Panc1 (cell line): ENCODE measurements at places on chromosomes 2 and 18. TPM values are rescaled to one million over a fixed set of nuclear protein-coding genes. Genes with fewer than 3 reads are reported as not detected.

DNA sequence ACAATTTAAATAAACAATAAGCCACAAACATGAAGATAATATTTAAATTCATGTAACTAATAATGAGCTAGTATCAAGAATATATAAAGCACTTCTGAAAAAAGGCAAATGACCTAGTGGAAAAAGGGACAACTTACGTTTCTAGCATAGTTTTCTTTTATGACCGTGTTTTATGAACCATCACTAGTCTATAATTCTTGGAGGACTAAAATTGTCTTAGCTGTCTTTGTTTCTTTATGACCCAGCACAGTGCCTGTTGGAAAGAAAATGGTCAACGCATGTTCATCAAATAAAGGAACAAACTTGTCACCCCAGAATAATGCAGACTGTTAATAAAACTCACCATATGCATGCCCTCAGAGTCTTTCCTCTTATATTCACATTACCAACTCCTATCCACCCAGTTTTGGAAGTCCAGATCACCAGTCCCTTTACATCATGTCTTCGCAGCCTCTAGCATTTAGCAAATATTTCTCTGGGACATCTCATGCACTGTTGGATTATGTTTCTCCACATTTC lies 57.4 kb upstream of the GRB14 start:
- no peak for DNase-seq
- H3K27me3 ChIP-seq: no peaks in the 10 kb centered on the region
- no peak overlapping the region for H3K4me3 ChIP-seq
- H3K4me1 ChIP-seq: no peaks in the 10 kb centered on the region

- no peaks in the 10 kb centered on the region for H3K36me3 ChIP-seq
- H3K27me3 ChIP-seq: no peaks in the 10 kb centered on the region
- H3K4me1 ChIP-seq: peaks cover 7% of the 10 kb centered on the region; the same call in 1 of the 2 replicates
- no peak for DNase-seq
- no peak overlapping the region for H3K4me3 ChIP-seq
Measured at GRCh38 chr2:226773291-226773690, 26.3 kb downstream of the IRS1 start.

DNA sequence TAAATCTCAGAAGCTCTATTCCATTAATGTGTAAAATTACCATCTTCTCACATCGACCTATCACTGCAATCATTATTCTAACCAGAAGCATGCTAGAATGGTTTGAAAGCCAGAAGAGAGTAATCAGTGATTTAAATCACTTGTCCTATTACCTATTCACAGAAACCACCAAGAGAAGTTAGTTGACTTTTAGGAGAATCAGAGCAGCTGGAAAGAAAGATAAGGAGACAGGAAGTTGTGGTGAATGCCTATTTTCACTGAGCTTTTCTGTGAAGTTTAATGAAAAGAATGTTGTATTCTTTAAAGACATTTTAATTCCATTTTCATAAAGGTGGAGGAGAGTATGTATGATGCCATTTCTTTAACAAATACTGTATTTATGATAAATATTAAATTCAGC lies 352.6 kb upstream of the CRIM1 start:
- H3K4me1 ChIP-seq: no peaks in the 10 kb centered on the region
- no peak for DNase-seq
- H3K27me3 ChIP-seq: no peaks in the 10 kb centered on the region; the same call in 1 of the 2 replicates

SNORC gene
- total RNA-seq: 6.8 TPM

GRCh38 chr18:62187543-62188510 lies 772 bp downstream of the RELCH start:
- H3K27me3 ChIP-seq: no peaks in the 10 kb centered on the region
- H3K36me3 ChIP-seq: peaks cover 6% of the 10 kb centered on the region
- H3K4me1 ChIP-seq: peaks cover 9% of the 10 kb centered on the region; the same call in 1 of the 2 replicates
- peak overlapping the region; percentile 87 for H3K4me3 ChIP-seq
- DNase-seq: no peak

DNA sequence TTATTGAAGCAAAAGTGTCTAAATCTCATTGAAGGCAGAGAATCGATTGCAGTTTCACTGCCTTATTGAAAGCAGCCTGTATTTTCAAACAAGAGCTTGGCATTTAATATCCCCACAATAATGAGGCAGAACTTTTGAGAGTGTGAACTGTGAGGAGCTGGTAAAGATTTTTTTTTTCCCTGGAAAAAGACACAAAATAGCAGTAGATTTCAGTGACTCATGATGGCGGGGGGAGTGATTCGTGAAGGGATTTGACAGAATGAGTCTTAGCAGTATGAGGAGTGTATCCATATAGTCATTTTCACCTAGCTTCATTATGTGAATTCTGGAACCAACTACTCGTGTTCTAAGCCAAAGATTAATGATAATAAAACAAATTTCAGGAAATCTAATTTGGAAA lies 242.9 kb downstream of the ARL6IP6 start:
- H3K4me3 ChIP-seq: no peak overlapping the region
- H3K36me3 ChIP-seq: no peaks in the 10 kb centered on the region
- DNase-seq: no peak
- H3K4me1 ChIP-seq: no peaks in the 10 kb centered on the region

DNA sequence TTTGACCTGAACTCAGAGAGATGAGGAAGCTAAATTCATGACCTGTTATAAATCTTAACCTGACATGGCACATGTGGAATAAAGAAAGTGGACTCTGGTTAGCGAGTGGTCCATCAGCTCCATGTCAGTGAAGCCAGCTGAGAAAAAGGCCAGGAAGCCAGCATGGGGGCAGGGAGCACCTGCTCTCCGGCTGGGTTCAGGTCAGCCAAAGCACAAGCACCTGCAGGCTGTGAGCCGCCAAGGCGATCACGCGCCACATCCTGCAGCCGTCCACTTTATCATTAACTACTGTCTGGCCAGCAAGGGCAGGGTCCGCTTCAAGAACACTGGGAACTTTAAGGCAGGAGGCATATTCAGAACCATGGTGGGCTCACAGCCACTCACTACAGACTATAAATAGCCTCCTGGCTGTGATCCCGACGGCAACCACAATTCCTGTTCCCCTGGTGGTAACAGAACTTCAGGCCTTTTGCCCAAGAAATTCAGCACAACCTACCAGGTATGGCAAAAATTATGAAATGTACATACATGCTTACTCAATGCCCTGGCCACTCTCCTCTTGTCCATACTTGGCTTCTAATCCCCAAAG lies 35.5 kb downstream of the ACVR1 start:
- H3K36me3 ChIP-seq: no peaks in the 10 kb centered on the region
- no peak for DNase-seq
- H3K27me3 ChIP-seq: no peaks in the 10 kb centered on the region
- peak overlapping the region; percentile 57 for H3K27ac ChIP-seq

DNA sequence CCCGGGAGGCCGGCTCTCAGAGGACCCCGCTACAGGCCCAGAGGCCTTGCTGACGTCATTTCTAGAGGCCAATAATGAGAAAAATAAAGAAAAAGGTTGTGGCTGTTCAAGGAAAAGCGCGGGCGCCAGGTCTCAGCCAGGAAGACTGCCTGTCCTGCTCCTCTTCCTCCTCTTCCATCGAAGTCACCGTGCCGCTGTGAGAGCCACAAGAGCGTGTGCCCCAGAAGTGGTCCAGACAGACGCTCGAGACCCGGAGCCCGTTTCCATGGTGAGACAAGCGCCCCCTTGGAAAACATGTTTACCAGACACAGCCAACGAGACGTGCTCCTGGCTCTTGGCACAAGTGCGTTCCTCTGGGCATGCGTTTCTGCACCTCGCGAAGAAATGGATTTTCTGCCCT lies 210.5 kb downstream of the HDAC4 start:
- H3K36me3 ChIP-seq: no peaks in the 10 kb centered on the region
- DNase-seq: no peak
- H3K27me3 ChIP-seq: no peaks in the 10 kb centered on the region
- no peaks in the 10 kb centered on the region for H3K4me1 ChIP-seq
- no peak overlapping the region for H3K4me3 ChIP-seq
- no peak overlapping the region for H3K27ac ChIP-seq

DNA sequence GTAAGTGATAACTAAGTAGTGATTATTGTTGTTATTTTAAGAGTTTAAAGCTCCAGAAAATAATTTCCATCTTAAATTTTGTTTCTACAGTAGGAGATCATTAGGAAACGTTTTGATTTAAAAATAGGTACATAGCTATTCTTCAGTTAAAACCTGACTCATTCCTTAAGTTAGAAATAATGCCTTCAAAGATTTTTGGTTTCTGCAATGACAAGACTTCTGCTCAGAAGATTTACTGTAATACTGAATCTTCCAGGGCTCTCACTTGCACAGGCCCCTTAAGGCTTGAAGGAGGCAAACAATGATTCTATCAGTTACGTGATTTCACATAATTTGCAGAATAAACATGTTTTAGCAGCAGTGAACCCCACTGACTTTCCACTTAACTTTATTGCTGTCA lies 333.7 kb downstream of the RAD51AP2 start:
- no peaks in the 10 kb centered on the region for H3K27me3 ChIP-seq
- H3K4me1 ChIP-seq: no peaks in the 10 kb centered on the region
- H3K4me3 ChIP-seq: no peak overlapping the region
- no peak for DNase-seq
- no peaks in the 10 kb centered on the region for H3K36me3 ChIP-seq

DNA sequence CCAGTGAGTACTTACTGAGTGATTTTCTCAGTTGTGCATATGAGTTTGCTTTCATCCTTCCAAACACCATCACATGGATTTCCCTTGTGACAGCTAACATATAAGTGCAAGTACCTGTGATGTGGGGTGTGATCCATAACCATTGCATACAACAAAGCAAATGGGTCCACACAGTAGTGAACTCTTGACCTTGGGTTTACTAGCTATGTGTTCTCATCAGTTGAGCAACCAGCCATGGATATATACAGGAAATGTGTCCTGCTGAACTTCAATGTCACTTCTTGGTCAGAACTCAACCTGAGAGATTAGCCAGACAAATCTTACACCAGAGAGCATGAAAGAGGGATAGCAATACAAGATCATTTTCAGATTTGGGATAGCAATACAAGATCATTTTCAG lies 420.9 kb upstream of the KCNH7 start:
- DNase-seq: no peak
- H3K27ac ChIP-seq: no peak overlapping the region
- no peak overlapping the region for H3K4me3 ChIP-seq
- H3K36me3 ChIP-seq: no peaks in the 10 kb centered on the region

DNA sequence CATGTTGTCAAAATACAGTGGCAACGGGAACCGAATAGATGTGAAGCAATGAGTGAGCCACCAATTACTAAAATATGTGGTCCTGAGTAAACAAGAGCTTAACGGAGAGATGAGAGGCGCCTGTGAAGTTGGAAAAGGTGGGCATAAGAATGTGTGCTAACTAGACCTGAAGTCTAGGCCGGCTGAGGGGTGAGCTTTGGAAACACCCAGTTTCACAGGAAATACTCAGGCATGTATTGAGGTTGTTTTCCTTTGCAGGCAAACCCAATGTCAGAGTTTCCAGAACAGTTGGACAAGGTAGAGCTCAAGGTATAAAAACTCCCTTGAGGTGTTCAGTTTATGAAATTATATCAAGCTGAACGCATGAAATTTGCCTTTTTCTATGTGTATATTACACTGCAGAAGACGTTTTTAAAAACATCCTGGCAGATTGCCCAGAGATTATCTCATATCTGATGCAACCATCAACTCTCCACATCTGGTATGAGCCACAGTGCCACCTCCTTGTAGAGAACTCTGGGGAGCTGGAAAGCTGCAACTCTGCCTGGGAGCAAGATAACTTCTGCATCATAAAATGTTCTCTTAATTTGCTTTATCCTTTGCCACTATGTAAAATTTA lies 3.9 kb upstream of the WDSUB1 start:
- H3K27me3 ChIP-seq: no peaks in the 10 kb centered on the region
- peaks cover 14% of the 10 kb centered on the region for H3K4me1 ChIP-seq
- peak; percentile 55 for DNase-seq
- peak overlapping the region; percentile 51; the same call in 1 of the 2 replicates for H3K27ac ChIP-seq
- no peak overlapping the region for H3K4me3 ChIP-seq

IL36B gene
- not detected for total RNA-seq

OTOF gene
- total RNA-seq: 0.41 TPM

FBXO15 gene
- 1.9 TPM for total RNA-seq

DNA sequence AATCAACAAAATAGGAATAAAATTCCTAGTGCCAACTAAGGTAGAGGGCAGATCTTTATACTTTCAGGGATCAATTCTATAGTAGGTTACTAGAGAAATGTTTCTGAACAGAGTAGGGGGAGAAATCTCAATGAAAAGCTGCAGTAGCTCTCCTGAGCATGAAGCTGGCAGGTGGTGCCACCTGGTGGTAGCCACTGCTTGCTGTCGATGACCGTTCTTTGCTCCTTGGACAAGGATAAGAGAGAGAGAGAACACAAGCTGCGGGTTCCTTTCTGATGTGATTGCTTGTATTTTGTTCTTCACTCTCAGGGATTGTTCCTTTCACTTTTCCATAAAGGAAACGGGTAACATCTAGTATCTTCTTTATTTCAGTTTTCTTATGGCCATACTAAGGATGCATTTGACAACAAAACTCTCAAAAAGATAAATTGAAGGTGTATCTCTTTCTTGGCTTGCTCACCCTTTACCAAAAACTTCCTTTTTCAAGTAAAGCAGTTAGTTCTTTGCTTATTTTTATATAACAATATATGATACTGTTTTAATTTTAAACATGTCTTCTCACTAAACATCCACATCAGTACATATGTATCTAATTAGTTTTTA lies 18.6 kb upstream of the MRPL19 start:
- no peak overlapping the region for H3K4me3 ChIP-seq
- H3K27ac ChIP-seq: no peak overlapping the region
- no peaks in the 10 kb centered on the region; the same call in 1 of the 2 replicates for H3K36me3 ChIP-seq
- no peaks in the 10 kb centered on the region for H3K4me1 ChIP-seq

DNA sequence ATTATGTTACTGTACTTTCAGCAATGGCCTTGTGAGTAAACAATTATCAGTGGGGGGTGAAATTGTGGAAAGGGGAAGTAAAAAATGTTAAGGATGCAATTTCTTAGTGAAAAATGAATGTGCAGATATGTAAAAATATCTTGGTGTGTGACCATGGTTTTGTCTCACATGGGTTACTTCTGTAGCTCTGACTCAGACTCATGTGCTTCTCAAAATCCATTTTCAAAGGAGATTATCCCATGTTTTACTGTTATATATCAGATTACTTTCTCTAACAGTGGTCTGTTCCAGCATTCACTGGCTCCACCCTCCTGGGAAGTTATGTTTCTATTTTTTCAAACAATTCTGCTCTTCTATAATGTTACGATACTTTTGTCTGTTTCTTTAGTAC lies 298.2 kb upstream of the COL3A1 start:
- H3K4me1 ChIP-seq: no peaks in the 10 kb centered on the region
- no peaks in the 10 kb centered on the region for H3K27me3 ChIP-seq
- DNase-seq: no peak
- H3K36me3 ChIP-seq: no peaks in the 10 kb centered on the region

DNA sequence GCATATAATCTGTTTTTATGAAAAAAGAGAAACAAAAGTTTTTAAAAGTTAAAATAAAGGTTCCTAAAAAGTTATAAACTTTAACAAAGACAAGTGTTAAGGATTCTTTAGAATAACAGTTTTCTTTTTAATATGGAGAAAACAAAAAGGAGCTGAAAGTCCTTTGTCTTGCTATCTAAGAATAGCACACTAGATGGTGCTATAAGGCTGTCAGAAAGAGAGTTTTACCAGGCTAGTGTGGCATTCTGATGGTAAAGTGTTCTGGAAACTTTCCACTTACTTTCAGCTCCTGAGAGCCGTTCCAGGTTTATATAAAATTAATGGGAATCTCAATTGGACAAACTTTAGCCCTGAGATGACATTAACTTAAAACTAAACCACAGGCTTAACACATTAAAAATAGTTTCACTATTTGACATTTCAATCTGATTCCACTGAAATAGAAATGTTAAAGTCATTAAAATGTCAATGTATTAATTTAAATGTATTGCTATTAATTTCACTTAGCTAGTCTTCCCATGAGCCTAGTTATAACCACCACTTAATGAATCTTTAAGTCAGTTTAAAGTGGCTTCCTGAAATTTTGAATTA lies 3.7 kb downstream of the FBXO48 start:
- no peak overlapping the region for H3K4me3 ChIP-seq
- H3K4me1 ChIP-seq: peaks cover 7% of the 10 kb centered on the region; the same call in 1 of the 2 replicates
- no peak for DNase-seq
- H3K27me3 ChIP-seq: no peaks in the 10 kb centered on the region
